ENCODE measurements at places on chromosomes 6 and 20. TPM values are rescaled to one million over a fixed set of nuclear protein-coding genes. Genes with fewer than 3 reads are reported as not detected.
A peak's percentile ranks its signal among the peaks of the same experiment; 100 is the strongest.

TRERF1 gene
- total RNA-seq, result 3.4 TPM

CALHM4 gene
- not detected for total RNA-seq

ADA gene
- total RNA-seq, result 2.6 TPM

LEMD2 gene
- 57.3 TPM for total RNA-seq

TEAD3 gene
- 27.0 TPM for total RNA-seq

HELZ2 gene
- 49.4 TPM for total RNA-seq

LRFN2 gene
- total RNA-seq, result 0.41 TPM

SLC22A7 gene
- not detected for total RNA-seq

VSX1 gene
- not detected for total RNA-seq

GRCh38 chr6:69816026-69816425 lies 19.2 kb upstream of the LMBRD1 start:
- DNase-seq, result no peak

DNA sequence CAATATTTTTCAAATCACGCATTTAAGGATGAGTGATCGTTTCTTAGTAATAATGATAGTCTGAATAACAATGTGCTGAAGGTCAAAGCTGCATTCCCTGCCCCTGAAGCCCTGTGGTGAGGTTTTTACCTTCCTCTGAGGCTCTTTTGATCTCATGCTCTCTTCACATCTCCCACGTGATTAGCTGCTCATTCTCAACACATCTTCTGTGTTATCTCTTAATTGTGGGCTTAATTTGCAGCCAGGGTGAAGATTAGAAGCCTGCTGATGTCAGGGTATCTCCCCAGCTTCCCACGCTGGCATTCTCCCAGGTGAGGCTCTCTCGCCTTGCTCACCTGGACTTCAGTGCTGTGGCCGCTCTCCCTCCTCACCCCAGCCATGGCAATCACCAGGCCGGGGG lies 109.7 kb upstream of the FOXQ1 start:
- no peak for DNase-seq

GRCh38 chr6:134240665-134241431 lies 77.1 kb downstream of the SGK1 start:
- DNase-seq, result peak; percentile 53

DNA sequence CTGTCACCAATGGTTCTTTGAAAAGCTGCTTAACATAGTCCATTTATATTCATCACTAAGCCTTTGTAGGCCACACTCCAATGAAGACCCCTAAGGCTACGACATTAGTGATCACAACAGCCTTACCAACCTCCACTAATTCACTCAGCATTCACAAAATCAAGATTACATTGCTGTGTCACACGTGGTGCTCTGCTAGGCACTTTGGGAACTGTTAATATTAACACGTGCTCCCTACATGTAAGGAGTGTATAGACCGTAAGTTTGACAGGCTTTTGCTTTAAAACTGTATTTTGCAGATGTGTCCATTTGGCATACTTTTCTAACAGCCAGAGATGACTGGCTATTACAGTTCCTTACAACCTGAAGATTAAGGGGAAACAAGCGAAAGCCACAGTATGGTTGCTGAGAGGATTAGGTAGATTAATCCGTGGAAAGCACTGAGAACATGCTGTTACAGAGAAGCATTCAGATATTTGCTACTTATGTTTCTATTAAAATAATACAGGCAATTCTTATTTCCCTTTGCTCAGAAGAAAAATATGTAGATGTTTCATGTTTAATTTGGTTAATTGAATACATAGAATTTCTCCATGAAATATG lies 69.7 kb downstream of the SAMD3 start:
- no peak for DNase-seq

GRCh38 chr6:138446821-138447220 lies 42.8 kb downstream of the HEBP2 start:
- DNase-seq, result no peak

DNA sequence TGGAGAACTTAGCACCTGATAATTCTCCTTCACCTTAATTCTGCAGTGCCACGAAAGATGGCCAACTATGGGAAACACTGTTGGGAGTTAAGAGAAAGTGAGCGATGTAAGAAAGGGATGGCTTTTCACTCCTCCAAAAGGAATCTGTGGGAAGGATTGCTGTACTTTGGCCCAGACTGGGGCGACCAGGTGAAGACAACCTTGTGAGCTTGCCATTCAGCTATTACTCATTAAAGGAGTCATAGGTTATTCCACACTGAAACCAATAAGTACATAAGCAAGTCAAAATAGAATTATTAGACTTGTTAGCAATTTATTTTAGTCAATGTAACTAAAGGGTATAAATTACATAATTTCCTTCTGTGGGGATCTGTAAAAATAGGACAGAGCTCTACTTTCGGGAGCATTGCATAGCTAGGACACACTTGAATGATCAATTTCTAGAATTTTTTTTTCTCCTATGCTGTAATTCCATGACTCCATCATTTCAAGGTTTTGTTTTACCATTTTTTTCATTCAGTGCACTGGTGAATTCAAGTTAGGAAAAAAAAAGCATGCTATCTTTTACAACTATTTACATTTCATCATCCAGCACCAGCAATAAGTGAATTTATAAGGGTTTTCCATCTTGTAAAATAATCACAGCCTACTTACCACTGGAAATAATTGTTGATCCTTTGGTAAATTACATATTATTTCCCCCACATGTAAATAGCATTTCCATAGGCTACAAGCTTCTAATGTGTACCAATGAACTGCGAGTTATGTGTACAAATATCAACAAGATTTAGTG lies 231.7 kb downstream of the SIM1 start:
- DNase-seq, result no peak

DNA sequence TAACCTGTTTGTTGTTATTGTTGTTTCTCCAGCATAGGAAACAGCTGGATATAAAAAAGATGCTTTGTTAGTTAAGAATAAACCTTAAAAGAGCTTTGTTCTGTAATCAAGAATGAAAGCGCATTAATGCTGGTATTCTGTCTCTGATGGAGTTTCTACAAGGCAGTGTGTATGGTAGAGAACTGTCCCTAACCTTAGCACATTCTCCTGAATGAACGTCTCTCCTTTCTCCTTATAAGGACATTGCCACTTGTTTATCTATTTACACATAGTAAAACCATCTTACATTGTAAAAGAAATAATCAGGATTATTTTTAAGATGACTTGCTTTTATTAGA lies 33.8 kb upstream of the LCA5 start:
- DNase-seq, result no peak

GRCh38 chr6:31356216-31356945 lies 598 bp downstream of the HLA-B start:
- peak; percentile 64 for DNase-seq

DNA sequence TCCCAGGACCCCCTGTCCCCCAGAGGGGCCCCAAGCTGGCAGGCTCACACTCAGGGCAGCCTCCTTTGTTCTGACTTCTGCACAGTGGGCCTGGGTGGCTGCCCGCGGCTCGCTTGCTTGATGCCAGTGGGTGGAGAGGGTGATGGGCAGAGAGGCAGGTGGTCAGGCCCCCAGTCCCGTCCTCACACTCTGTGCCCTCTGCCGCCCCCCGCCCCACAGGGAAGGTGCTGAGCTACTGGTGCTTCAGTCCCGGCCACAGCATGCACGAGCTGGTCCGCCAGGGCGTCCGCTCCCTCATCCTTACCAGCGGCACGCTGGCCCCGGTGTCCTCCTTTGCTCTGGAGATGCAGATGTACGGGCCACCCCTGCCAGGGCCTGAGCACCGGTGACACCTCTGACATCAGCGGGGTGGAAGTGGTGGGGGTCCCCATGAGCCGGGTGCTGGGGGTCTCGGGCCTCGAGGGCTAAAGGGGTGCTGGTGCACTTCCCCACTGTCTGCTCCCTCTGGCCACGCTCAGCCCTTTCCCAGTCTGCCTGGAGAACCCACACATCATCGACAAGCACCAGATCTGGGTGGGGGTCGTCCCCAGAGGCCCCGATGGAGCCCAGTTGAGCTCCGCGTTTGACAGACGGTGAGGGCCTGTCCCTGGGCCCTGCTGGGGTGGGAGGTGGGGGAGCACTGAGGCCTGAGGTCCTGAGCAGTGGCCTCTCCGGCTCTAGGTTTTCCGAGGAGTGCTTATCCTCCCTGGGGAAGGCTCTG lies 8.9 kb upstream of the TNFRSF6B start:
- DNase-seq, result no peak

GRCh38 chr6:88360203-88360797 lies 194.2 kb upstream of the CNR1 start:
- DNase-seq, result no peak

- no peak for DNase-seq
Observed at GRCh38 chr6:35258858-35259193, 709 bp upstream of the ZNF76 start.

GRCh38 chr6:81601918-81602317 lies 150.6 kb downstream of the TENT5A start:
- no peak for DNase-seq

- DNase-seq, result no peak
Observed at GRCh38 chr6:89599727-89600126, 38.8 kb downstream of the LYRM2 start.

- no peak for DNase-seq
Observed at GRCh38 chr6:47603227-47603626, 95.2 kb upstream of the ADGRF4 start.

DNA sequence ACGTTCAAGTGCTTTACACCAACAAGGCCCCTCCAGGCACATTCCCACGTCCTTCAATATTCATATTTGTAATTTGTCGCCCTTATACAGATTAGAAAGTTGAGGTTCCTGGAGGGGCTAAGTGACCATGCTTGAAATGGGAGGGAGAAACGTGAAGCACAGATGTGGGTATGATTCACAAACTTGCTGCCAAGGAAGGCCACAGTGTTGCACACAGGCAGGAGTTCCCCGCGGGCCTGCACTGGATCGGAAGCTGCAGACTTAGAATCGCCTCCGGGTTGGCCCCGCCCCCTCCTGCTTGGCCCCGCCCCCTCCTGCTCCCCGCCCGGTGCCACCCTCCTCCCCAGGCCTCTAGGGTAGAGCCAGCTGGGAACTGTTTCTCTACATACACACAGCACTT lies 58.2 kb upstream of the QKI start:
- no peak for DNase-seq

- no peak for DNase-seq
Observed at GRCh38 chr6:169473663-169474062, 220.0 kb upstream of the THBS2 start.

- no peak for DNase-seq
Observed at GRCh38 chr6:41963371-41963770, 21.8 kb upstream of the CCND3 start.

DNA sequence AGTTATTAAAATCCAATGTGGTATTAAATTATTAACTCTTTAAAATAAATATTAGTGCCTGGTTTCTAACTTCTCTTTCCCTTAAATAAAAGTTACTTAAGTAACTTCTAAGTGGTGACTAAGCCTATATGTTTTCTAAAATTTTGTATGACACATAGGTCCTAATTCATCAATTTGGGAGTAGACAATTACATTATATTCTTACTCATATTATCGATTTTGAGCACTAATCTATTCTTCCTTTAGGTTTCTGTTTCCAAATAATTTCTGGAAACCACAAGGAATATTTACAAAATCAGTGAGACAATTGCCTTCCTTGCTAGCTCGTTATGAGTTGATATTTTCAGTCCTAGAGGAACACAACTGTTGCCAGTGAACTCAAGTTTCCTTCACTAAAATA lies 28.3 kb upstream of the TXLNB start:
- no peak for DNase-seq

DNA sequence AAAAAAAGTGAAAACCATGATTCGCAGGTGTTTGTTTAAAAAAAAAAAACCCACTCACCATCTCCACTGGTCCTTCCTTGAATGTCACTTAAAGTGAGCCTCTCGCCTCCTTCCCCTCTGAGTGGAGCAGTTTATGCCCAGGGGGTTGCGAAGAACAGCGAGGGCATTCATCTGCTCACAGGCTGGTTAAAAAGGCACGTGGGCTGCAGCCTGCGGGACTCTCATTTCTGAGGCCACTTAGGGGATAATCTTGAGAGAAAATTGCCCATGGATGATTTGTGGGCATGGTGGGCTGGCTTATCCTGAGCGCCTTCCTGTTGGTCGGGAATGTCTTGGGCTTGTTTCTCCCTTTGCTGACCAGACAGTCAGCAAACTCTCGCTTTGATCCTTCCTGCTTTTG lies 18.9 kb downstream of the BCAS4 start:
- no peak for DNase-seq

Data from transverse colon (tissue), 4 donors.